ENCODE measurements at places on chromosomes 1 and 21.

GRCh38 chr1:11335417-11336056 is 62.5 kb downstream of the UBIAD1 start:
- DNase-seq = no peak

- no peak for DNase-seq
Observed at GRCh38 chr1:98053471-98054366, 132.9 kb upstream of the DPYD start.

DNA sequence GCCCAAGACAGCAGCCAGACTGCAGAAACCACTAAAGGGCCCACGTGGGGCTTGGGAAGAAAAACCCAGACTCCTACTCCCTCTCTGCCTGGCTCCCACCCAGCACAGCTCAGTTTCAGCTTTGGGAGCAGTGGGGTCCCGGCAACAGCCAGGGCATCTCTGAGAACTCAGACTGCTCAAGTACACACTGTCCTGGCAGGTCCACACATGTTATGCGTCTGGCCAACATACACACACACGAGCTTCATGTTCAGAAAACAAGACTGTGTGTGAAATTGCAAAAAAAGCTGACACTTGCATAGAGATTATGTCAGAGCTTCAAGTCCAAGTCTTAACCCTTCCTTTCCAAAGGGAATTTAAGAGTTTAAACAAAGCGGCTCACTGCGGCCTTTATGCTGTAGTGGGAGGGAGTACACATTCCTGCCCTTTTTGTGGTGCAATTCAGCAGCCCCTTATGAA is 136.6 kb upstream of the CD34 start:
- no peak for DNase-seq

DNA sequence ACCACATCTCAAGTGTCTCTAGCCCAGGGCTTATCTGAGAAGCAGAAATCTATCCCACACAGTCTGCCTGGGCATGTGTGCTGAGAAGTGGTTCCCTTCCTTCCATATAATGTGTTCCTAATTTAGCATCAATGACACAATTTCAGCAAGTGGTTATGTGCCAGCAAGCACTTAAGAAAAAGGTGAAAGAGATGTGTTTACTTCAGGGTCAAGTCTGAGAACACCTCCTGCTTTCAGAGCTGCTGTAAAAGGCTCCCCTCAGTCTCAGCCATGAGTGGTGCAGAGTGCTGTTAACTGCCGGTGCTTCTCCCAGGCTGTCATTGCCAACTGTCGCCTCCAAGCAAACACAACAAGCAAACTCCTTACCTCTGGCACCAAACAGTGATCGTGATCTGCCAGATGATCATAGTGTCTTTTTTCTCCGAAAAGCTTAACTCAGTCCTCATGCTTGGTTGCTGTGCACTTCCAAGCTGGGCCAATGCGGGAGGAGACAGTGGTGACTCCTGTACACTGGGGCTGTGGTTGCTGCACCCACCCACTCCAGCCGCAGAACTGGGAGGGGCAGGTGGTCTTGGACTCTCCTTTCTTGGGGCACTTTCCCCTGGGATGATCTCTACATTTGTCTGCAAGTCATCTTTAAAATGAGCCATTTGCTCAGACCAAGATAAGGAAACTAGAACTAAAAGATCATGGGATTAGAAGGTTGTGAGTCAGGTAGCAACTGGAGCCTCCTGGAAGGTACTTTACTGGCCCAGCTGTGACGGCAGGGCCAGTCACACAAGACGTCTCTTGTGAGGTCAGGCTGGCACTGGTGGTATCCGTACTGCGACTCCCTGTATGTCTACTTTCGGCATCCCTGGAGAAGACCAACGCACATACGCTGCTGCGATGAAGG is 32.4 kb downstream of the ATP1A1 start:
- no peak for DNase-seq

DNA sequence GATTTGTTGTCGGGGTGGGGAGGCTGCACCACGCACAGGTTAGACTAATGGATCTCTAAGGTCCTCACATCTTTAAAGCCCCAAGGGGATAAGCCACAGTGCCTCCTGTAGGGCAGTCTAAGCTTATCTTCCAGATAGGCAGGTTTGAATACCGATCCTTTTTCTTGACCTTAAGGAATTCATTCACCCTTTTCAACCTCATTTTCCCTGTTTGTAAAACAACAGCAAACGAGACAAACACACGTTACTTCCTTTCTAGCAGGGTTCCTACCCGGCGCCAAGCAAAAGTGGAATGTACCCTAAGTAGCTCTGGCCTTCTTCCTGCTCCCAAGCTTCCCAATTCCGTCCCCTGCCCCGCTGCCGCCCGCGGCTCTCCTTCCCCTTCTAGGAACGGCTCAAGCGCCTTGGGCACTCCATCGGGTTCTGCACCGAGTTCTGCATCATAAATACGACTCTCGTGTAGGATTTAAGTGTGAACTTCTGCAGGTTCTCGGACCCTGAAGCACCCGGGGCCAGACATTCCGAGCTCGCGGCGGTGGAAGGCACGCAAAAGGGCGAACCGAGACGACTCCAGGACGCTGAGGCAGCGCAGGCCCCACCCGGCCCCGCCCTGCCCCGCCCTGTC is 548 bp upstream of the CDC20 start:
- no peak for DNase-seq

DNA sequence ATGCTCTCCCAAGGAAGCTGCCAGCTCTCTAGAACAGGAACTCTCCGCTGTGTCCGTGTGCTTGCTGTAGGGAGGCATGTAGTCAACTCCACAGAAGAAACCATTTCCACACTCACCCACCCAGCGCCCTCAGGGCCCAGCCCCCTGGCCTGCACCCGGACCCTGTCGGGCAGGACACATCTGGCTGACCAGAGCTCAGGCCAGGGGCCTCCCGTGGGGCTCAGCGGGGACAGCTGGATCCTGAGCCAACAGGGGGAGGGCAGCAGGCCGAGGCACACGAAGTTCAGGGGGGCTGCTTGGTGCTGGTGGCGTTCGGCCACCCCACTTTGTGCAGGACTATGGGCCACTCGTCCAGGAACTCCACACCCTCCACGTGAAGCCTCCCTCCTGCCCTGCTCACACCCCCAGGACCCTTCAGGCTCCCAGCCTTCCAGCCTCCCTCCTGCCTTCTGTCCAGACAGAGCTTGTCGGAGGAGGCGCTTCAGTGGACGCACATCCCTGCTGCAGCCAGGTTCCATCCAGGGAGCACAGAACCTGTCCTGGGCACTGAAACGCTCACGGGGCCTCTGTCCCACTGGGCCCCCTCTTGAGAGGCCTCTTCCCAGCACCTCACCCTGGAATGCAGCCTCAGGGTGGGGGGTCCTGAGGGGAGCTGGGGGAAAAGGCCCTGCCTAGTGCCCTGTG is 15.0 kb upstream of the FAAP20 start:
- DNase-seq = no peak

DNA sequence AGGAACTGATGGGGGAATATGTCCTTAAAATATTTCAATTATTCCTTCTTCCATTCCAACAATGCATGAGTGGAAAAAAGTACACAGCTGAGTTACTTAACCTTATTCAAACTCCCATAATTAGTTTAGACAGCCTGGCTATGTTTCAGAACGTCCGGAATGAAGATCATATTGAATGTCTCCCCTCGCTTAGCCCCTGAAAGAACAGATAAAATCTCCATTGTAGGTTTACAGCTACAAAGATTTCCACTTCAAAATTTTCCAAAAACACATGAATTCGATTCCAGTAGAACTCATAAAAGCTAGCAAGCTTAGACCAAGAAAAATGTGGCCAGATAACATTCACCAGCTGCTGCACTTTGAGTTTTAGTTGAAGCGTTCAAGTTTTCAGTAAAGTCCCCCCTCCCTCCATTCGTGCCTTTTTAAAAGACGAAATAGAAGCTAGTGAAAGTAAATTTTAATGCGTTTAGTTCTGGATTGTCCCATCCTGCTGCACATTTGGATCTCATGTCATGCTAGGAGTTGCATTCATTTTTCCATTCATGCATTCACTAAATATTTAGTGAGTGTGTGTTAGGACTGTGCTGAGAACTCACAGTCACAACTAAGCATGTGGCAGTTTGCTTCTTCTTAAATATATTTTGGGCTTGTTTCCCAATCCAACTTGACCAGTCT is 29.4 kb upstream of the SSX2IP start:
- DNase-seq = no peak

- DNase-seq = no peak
Observed at GRCh38 chr1:152941037-152941711, 5.8 kb upstream of the SPRR5 start.

DNA sequence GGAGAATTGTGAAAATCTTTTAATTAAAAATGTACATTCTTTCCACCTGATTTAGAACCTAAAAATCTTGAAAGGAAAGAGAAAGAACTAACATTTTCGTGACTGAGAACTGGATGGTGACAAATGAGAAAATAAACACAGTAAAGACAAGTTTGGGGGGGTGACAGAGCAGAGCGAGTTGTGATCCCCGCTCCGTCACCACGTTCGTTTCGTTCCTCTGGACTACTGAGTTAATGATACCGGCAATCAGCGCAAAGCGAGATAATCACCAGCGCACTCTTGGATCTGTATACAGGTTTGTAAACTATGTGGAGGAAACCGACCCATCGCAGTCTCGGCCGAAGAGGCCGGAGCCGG is 31.2 kb upstream of the CFAP126 start:
- DNase-seq = no peak

DNA sequence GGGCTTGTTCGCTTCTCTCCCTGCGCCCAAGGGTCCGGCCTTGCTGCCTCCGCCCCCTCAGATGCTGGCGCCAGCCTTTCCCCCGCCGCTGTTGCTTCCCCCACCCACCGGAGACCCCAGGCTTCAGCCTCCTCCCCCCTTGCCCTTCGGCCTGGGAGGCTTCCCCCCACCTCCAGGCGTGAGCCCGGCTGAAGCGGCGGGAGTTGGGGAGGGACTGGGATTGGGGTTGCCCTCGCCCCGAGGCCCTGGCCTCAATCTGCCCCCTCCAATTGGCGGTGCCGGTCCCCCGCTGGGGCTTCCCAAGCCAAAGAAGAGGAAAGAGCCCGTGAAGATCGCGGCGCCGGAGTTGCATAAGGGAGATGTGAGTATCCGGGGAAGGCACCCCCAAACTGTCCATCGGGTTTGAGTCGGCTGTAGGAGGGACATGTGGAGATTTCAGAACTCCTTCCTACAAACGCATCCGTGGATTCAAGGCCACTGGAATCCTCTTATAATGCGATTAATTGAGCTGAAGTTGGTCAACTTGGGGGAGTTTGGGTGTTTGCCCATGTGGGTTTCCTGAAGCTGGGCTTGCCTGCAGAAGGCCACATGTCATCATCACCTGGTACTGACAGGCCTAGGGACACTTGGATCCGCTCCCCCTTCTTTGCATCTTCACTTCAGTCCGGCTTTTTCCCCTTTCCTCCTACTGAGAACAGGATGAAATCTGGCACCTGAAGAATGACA is 707 bp downstream of the PRCC start:
- DNase-seq = no peak

DNA sequence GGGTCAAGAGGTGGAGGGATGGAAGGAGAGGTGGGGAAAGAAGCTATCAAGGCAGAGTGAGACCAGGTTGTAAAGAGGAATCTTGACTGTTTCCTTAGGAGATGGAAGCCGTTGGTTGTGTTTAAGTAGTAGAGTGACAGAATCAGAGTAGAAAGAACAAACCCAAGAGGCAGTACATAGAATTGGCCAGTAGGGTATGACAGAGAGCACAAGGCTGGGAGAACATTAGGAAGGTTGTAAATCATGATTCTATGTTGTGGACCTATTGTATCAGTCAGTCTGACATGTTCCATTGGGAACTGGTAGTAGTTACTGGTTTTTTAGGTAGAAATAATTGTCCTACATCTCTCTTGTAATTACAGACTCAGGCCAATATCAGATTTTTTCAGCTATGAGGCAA is 486.9 kb upstream of the USP24 start:
- no peak for DNase-seq

DNA sequence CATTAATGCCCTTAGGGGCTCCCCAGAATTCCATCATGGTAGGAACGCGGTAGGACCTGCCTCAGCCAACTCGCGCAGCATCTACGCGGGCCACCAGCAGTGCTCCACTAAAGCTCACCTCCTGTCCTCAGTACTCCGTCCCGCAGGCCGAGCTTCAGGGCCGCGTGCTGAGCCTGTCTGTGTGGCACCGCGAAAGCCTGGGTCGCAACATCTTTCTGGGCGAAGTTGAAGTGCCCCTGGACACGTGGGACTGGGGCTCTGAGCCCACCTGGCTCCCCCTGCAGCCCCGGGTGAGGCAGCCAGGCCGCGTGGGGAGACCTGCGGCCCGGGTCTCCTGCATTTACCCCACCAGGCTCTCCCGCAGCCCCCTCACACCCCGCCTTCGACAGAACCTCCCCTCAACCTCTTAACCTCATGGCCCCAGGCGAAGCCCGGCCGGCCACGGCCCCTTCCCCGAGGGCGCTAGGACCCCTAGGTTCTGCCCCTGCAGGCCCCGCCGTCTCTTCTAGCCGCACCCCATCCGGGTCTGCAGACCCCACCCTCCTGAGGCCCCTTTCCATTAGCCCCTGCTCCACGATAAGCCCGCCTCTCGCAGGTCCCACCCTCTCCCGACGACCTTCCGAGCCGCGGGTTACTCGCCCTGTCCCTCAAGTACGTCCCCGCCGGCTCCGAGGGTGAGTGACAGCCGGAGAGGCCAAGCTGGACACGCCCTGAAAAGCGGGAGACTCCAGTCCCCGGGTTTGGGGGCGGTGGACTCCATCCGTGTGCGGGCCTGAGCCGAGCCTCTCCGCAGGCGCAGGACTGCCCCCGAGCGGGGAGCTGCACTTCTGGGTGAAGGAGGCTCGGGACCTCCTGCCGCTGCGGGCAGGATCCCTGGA is 9.1 kb downstream of the SYTL1 start:
- DNase-seq = no peak

All from stimulated activated CD4-positive, alpha-beta T cell treated with anti-CD3 and anti-CD28 coated beads, TNF-alpha, amount 100 ng/mL, for 1 hour (primary cell).